ENCODE measurements at places on chromosomes 2 and 18. TPM values are rescaled to one million over a fixed set of nuclear protein-coding genes. Genes with fewer than 3 reads are reported as not detected.

- no peak for DNase-seq
Measured at GRCh38 chr2:15794608-15795134, 145.7 kb upstream of the MYCN start.

The C1GALT1C1L gene
- polyA plus RNA-seq, result not detected

The MAP3K19 gene
- polyA plus RNA-seq, result not detected

DNA sequence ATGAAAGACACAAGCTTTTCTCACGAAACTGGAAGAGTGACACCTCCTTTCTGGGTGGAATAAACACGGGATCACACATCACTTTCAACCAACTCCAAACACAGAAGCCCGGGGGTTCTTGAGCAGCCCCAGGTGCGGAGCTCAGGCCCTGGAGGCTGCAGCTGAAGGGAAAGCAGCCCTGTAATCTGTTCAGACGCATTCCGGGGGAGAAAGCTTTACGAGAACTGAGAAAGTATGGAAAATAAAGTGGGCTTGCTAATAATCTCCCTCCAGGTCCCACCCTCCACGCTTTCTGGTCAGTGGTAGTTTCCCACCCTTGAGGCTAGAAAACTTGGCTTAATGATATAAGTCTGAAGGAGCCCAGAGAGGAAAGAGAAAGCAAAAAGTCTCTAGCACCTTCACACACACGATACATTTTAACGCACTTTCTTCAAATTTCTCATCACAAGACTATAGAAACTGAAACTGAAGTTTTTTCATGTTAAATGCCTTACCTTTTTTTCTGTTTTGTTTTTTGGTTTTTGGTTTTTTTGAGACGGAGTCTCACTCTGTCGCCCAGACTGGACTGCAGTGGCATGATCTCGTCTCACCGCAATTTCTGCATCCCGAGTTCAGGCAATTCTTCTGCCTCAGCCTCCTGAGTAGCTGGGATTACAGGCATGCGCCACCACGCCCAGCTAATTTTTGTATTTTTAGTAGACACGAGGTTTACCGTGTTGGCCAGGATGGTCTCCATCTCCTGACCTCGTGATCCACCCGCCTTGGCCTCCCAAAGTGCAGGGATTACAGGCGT, 141.3 kb downstream of the AFF3 start:
- DNase-seq, result no peak

The BMP10 gene
- polyA plus RNA-seq, result not detected

The MEP1B gene
- polyA plus RNA-seq, result 0.12 TPM

GRCh38 chr2:147686365-147686764, 158.5 kb upstream of the ACVR2A start:
- no peak for DNase-seq

DNA sequence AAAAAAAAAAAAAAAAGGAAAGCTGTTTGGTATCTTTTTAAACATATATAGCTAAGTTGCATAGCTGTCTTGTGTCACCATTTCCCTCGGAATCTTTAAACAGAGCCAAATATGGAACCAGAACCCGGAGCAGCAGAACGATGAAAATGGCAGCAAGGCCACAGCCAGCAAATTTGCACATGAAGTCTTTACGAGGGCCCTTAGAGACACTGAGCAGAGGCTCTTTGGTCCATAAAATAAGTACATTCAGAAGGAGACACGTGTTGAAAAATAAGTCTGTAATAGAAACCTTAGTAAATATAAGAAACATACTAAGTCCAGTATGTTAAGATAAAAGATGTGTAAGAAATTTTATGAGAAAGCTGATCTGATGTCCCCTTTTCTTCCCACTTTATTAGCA, 16.2 kb downstream of the CCBE1 start:
- no peak for DNase-seq

DNA sequence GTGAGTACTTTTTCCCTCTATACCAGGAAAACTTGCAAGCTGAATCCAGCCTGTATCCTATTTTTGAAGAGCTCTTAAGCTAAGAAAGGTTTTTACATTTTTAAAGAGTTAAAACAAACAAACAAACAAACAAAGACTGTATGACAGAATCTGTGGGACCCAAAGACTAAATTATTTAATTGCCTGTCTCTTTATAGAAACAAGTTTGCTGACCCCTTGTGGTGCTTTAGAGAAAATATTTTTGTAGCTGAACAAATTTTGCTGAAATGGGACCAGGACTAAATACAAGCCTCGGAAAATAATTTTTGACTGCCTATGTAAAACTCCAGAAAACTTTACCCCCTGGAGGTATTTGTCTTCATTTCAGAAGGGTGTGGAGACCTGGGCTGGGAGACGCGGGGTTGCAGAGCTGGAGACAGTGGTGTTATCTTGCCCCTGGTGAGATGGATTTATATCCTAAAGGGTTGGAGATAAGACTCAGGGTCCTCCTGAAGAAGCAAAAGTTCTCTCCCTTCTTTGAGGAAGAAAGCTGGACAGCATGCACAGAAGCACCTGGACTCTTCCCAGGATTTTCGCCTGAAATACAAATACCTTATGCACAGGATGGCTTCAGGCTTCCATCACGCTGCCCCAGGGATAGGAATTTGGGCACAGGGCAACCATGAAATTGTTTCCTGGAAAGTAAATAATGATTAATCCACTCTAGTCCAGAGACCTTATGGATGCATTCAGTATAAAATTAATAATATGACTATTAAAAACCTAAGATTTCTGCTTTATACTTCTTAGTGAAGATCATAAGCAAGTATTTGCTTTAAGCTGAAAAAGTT, 54.3 kb downstream of the TMX3 start:
- no peak for DNase-seq

GRCh38 chr2:100781009-100781325, 39.0 kb upstream of the NPAS2 start:
- no peak for DNase-seq

- DNase-seq, result no peak
Measured at GRCh38 chr2:95040426-95040825, 14.9 kb downstream of the MAL start.

DNA sequence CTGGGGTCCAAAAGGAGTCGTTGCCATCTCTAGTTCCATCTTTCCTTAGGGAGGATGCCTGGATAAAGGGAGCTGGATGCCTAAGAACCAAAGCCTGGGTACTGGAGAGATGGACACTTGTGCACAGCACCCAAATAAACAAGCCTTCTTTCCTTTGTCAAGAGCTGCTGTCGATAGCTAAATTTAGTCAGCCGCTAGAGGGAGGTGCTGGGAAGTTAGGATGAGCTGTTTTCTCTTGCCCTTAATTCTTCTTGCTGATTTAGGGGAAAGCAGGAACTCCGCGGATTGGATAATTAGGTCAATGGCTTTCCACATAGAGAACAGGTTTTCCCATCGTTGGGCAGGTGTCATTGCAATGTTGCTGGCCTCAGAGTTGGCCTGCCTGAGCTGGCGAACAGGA, 30.9 kb upstream of the SERPINB12 start:
- DNase-seq, result no peak

The KRTCAP3 gene
- polyA plus RNA-seq, result 0.71 TPM

DNA sequence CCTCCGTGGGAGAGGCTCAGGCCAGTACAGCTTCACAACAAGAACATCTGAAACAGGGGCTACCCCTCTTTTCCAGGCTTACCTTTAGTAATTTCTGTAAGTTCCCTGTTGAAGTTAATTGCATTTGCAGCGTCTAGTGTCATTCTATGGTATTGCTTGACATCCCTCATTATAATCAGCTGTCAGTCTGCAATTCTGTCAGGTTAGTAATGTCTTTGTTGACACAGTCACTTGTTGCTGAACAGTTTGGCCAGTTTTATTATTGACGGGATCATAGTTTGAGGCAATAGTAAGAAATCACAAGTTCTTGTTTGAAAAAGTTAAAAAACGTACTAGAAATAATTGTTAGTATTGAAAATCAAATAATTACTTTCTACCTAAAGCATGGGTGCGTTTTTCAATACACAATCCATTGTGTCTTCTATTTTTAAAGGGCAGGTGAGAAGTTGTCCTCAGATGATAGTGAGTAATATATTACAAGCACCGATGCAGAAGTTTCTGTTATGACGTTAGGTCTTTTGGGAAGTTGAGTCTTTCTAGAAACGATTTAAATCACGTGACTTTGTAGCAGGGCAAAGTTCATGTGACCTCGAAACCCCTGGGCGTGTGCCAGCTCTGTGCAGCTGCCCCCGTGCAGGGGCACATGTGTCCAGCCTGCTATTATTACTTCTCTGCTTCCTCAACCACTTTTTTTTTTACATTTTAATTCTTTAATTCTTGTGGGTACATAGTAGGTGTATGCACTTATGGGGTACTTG, 49.5 kb upstream of the MBP start:
- DNase-seq, result no peak

GRCh38 chr2:217798743-217799562, 203.8 kb downstream of the TNS1 start:
- DNase-seq, result no peak

DNA sequence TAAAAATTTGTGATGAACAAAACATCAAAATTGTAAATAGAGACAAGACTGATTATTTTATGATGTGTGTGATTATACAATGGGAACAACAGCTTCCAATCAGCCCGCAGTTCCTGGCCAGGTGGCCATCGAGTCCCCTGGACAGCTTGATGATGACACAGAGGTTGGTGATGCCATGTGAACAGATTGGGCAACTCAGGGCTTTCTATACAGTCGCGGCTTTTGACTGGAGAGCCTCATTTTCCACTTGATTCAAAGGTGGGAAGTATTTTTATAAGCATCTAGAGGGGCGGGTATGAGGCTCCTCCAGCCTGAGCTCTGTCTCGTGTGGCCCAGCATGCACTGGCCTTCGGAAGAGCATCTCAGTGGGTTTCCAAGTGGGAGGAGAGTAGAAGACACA, 14.9 kb upstream of the HPCAL1 start:
- no peak for DNase-seq

The FAM210A gene
- polyA plus RNA-seq, result 15.5 TPM

Data from CD8-positive, alpha-beta memory T cell (primary cell).